ENCODE measurements at places on chromosomes 5 and 9.

DNA sequence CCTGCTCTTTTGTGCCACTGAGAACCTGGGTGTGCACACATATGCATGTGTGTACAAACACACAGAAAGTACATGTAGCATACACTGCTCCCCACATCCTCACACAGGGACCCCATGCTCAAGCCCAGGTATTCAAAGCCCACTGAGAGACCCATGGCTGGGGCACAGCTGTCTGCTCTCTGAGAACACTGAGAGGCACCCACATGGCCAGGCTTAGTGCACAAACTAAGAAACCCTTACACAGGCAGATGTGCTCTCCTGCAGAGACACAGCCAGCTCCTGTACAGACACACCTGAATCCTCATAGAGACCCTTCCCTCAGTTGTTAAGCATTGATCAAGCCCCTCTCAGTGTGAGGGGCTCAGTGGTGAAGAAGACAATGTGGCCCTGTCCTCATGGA lies 92.5 kb downstream of the CACNA1B start:
- no peak for DNase-seq

DNA sequence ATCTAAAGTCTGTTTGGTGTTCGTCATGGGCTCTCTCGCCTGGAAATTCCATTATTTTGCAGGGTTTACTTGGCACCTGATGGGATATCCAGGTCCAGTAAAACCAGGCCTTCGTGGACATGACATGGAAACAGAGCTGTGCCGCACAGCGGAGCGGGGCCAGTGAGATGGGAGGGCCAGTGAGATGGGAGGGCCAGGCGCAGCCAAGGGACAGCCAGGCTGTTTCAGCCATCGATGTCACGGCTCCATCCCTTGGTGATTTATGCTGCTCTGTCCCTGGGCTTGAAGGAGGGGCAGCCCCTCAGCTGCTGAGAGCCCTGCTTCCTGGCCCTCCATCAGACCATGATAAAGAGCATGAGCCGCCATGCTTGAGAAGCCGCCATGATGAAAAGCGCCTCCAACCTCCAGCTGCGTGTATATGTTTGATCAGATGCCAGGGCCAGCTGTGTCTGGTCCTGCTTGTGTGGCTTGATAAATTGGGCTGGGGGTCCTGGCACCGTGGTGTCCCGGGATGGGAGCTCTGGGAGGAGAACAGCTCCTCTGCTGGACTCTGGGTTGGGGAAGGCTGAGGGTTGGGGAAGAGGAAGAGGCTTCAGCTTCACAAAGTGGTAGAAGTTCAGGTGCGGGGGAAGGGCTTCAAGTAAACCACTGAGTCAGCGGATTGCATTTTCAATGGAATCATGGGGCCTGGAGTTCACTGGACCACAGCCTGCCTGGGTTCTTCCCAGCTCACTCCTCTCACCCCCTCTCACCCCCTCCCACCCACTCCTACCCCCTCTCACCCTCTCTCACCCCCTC lies 6.1 kb upstream of the COL5A1 start:
- DNase-seq = no peak

GRCh38 chr9:21683484-21684175 lies 118.8 kb upstream of the MTAP start:
- DNase-seq = no peak

- DNase-seq = no peak
Measured at GRCh38 chr5:82211855-82212572, 66.1 kb downstream of the RPS23 start.

DNA sequence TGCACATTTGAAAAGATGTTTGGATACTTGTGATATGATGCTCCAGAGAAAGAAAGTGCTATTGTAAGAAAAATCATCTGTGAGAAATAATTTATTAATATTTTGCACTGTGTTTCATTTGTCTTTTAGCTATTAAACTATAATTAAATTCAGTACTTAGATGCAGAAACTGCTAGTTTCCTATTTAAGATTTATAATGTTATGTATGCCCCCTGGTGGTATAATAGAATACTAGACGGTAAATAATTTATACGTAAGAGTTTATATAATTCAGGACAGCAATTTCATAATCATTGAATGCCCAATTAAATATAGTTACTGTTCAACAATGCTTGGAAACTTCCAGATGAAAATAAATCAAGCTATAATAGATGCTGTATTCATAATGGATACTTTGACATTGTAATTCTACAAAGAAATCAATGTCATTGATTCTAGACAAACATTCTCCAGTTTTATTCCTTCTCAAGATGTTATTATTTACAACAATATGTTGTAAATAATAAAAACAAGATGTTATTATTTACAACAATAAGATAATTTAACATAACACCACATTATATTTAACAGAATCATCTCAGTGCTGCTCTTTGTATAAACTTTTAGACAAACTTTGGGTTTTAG lies 101.0 kb downstream of the TMEM232 start:
- DNase-seq = no peak

GRCh38 chr9:16310278-16311110 lies 560.0 kb downstream of the BNC2 start:
- no peak for DNase-seq

- no peak for DNase-seq
Measured at GRCh38 chr5:112034421-112034979, 277.5 kb upstream of the NREP start.

GRCh38 chr9:36492865-36493264 lies 79.8 kb upstream of the MELK start:
- DNase-seq = no peak

- no peak for DNase-seq
Measured at GRCh38 chr9:113957821-113958341, 81.8 kb downstream of the ZNF618 start.

GRCh38 chr5:2123874-2124273 lies 241.1 kb upstream of the IRX4 start:
- no peak for DNase-seq

GRCh38 chr5:133599044-133599443 lies 13.3 kb downstream of the FSTL4 start:
- no peak for DNase-seq

GRCh38 chr5:11293523-11293922 lies 532.5 kb upstream of the DAP start:
- no peak for DNase-seq

GRCh38 chr9:119793218-119793617 lies 424.0 kb upstream of the BRINP1 start:
- DNase-seq = no peak

DNA sequence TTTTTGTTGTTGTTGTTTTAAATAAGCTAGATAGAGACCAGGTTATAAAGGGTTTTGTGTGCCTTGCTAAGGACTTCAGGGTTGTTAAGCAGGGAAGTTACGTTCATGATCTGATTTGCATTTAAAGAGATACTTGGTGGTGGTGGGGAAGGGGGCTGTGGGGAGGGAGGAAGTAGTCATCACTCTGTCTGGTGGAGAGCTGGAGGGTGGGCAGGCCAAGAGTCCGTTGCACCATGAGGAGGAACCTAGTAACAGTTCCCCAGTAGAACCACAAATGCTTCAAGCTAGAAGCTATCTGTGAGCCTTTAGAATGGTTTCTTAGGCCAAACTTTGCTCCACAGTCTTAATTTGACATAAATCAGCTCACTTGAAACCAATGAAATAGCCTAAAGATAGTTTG lies 18.7 kb upstream of the ROPN1L start:
- no peak for DNase-seq

- DNase-seq = no peak
Measured at GRCh38 chr9:123527981-123528380, 172.0 kb downstream of the CRB2 start.

DNA sequence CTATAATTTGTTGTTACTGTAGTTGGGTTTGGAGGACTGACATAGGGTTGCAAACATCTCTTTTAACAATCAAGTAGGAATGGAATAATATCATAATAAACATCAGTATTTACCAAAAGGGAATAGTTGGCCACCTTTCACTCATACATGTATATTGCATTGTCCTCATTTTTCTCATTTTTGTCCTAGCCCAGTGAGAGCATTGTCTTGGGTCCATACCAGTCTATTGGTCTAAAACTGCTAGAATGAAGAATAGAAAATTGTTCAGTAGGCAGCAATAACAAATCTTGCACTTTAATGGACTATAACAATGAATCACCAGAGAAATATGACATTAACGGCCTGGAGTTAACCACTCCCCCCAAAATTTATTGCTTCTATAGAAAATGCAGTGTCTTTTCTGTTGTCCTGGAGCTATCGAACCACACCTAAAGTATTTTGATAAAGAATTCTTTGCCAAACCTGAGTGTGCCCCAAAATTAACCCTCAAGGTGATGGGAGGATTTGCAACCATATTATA lies 80.9 kb upstream of the IL33 start:
- no peak for DNase-seq

GRCh38 chr9:29389421-29389820 lies 1816.1 kb upstream of the C9orf72 start:
- DNase-seq = no peak

DNA sequence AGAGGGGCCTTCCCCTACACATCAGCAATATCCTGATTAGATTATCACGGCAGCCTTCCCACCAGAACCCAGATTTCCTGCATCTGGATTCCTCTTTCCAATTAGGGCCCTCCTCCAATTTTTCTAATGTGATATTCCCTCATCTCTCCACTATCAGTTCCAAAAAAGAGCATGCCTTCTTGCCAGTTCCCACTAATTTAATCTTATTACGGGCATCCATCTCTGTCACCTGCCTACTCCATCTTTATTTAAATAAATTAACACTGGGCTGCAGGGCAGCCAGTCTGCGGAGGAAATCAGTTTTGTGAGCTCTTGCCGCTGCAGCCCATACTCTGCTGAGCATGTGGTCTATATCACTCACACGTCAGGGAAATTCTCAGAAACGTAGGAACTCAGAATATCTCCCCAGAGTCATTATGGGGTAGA lies 16.6 kb upstream of the FBP2 start:
- no peak for DNase-seq

DNA sequence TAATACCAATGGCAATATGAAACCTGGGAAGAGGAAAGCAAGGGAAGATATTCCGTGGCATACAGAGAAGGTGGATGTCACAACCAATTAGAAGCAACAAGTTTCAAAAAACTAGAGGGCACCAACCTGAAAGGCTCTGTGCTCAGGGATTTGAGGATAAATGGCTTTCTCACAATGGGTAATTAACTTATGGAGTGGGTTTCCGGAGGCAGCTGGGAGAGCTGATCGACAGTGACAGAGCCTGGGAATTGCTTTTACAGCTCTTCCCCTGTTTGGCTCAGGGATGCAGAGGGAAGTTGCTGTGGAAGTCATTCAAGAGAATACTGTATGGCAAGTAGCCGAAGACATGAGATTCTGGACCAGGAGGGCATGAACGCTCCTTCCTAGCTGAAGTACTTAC lies 237.0 kb downstream of the KIF4B start:
- no peak for DNase-seq

DNA sequence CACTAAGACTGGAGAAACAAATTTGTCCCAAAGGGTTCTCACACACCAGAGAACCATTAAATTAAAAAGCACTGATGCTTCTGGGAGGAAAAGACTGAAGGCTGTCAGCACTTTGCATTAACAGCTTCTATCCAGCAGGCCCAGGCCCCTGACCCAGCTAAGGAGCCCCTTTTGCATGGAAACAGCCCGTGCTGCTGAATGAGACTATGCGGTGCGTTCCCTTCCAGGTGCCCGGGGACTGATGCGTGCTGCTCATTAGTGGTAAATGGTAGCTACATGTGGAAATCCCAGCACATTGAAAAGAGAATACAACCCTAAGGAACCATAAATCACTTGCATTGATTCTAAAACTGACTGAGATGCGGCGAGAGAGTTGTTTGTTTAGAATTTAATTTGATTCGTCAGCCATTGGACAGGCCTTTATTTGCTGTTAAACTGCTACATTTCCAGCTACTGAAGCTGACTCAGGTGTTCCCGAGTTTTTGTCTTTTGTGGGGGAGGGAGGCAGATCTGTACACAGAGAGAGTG lies 351.0 kb upstream of the SLC24A2 start:
- no peak for DNase-seq

DNA sequence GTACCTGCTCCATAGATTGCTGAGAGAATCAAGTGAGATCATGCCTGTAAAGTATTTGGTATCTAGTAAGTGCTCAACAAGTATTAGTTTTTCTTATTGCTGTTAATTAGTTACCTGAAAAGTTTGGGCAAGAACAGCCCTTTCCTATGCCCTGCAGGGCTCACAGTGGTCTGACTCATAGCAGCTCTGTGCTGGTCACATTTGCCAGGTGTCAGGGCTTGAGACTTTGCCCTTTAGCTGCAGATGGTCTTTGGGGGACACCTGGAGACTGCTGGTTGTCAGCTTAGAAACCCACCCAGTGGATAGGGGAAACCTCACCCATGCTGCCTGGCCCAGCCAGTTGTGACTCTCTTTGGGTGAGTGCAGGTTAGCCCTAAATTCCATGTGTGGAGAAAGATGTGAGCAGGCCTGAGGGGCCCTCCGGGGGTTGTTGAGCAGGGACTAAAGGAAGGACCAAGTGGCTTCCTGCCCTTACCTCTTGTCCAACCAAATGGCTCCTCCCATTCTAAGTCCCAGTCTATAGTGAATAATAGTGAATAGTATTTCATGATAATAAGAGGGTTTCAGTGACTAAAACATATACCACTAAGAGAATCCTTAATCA lies 9.0 kb downstream of the COL27A1 start:
- DNase-seq = no peak

- DNase-seq = no peak
Measured at GRCh38 chr9:18692268-18692667, 218.3 kb downstream of the ADAMTSL1 start.

DNA sequence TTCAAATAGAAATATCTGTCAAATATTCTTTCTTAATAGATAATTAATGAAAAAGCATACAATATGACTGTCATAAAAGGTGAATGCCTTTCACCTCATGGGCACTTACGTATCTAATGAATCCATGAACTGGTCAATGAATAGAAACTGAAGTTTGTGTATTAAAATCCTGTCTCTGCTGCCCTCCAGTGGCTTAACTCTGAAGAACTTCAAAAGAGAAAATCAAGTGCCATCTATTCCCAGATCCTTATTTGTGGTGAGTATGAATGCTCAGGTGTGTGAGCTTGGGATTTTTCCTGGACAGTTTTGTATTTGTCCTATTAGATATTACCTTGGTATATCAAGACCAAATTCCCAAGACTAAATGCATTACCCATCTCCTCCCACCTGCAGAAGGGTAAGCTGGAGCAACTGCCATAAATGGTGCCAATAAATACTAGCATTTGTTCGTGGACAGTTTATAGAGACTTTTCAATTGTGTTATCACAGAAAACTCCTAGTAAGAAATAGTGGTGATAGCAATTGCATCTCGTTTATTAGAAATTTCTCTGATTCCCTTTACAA lies 44.0 kb upstream of the SVEP1 start:
- peak; percentile 8 for DNase-seq

All from GM18507 (cell line).